Activated T-helper 2 cell treated with anti-CD3 and anti-CD28 coated beads, Interferon-gamma antibody, Interleukin-2, Interleukin-4, amounts not matched to agents 10 μg/mL and 5 μg/mL and 100 μg/mL, durations not matched to agents 14 hours and 24 hours and 36 hours (primary cell): ENCODE measurements at places on chromosomes 2 and 18. TPM values are rescaled to one million over a fixed set of nuclear protein-coding genes. Genes with fewer than 3 reads are reported as not detected.

GRCh38 chr2:199147216-199147615 lies 310.5 kb downstream of the SATB2 start:
- DNase-seq: no peak

- DNase-seq: no peak
Observed at GRCh38 chr2:224887141-224887540, 155.1 kb downstream of the DOCK10 start.

- no peak for DNase-seq
Observed at GRCh38 chr2:196617430-196617829, 22.1 kb upstream of the CCDC150 start.

DNA sequence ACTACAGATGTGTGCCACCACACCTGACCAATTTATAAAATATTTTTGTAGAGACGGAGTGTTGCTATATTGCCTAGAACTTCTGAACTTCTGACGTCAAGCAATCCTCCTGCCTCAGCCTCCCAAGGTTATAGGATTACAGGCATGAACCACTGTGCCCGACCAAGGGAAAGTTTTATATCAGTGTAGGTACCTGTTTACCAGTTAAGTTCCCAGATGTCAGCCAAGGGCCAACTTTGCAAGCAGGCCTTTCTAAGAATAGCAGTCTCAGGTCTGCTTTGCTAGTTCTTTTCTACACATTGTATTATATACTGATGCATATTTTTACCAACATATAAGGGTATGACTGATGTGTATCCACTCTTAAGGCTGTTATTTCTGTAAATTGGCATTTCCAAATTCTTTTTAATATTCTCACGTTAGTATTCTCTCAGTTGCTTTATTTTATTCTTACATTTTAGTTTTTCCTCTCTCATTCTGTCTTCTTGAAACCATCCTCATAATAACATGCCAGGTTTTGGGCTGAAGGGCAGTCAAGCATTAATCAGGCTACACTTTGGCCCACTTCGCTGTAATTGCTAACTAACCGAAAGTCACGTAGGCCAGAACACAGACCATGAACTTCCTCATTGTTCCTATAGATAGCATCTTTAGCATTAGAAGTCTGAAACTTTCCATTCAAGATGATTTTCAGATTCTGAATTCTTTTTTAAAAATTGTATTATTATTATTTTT lies 25.0 kb upstream of the CXXC1 start:
- no peak for DNase-seq

The STAM2 gene
- 14.3 and 15.9 TPM in 2 replicates for total RNA-seq

- no peak for DNase-seq
Observed at GRCh38 chr2:222598611-222599010, 57.3 kb downstream of the FARSB start.

GRCh38 chr2:575030-575726 lies 102.0 kb downstream of the TMEM18 start:
- no peak for DNase-seq

GRCh38 chr2:152050341-152050740 lies 48.5 kb downstream of the CACNB4 start:
- no peak for DNase-seq

The SP140 gene
- total RNA-seq: 316 and 317 TPM in 2 replicates

- no peak for DNase-seq
Observed at GRCh38 chr18:74370115-74370514, 54.5 kb downstream of the C18orf63 start.

- DNase-seq: peak; percentile 36
Observed at GRCh38 chr2:237154082-237154638, 68.5 kb downstream of the COPS8 start.

The FHL2 gene
- total RNA-seq: 5.3 and 5.6 TPM in 2 replicates

DNA sequence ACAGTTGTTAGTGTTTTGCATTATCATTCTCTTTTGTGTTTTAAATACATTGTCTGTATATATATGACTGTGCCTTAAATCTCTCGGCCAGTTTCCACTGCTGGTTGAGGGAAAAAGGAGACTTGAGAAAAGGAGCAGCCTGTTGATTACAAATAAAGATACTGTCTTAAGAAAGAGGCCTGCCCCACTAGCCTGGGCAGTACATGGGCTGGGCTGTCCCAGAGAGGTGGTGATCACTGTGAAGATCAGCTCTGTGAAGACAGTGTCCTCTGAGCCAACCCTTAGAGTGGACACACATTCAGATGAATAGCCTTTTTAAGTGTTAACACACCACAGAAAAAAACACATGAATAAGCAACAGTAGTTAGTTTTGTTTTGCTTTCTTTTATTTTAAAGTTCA lies 10.0 kb upstream of the OTX1 start:
- no peak for DNase-seq

The PCARE gene
- not detected in 2 replicates for total RNA-seq

The CNDP1 gene
- total RNA-seq: 0.09 TPM in 2 replicates

DNA sequence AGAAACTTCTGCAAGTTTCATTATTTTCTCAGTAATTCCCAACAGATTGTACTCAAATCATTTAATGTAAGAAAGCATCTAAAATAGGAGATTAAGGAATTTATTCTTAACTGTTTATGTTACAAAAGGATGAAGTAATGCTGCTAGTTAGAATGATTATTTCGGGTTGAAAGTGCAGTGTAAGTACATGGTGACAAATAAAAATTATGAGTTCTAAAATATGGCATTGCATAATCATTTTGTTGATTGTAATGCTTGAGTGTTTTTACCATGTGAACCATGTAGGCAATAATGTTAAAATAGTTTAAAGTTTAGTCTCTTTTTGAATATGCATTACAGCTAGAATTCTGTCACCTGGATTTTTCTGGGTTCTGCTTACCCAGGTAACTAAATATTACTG lies 149.0 kb upstream of the SP5 start:
- no peak for DNase-seq

GRCh38 chr18:22547807-22548561 lies 130.3 kb upstream of the CTAGE1 start:
- no peak for DNase-seq

The KIF1A gene
- total RNA-seq: 0.97 and 2.2 TPM in 2 replicates

The ANAPC1 gene
- total RNA-seq: 115 and 121 TPM in 2 replicates

DNA sequence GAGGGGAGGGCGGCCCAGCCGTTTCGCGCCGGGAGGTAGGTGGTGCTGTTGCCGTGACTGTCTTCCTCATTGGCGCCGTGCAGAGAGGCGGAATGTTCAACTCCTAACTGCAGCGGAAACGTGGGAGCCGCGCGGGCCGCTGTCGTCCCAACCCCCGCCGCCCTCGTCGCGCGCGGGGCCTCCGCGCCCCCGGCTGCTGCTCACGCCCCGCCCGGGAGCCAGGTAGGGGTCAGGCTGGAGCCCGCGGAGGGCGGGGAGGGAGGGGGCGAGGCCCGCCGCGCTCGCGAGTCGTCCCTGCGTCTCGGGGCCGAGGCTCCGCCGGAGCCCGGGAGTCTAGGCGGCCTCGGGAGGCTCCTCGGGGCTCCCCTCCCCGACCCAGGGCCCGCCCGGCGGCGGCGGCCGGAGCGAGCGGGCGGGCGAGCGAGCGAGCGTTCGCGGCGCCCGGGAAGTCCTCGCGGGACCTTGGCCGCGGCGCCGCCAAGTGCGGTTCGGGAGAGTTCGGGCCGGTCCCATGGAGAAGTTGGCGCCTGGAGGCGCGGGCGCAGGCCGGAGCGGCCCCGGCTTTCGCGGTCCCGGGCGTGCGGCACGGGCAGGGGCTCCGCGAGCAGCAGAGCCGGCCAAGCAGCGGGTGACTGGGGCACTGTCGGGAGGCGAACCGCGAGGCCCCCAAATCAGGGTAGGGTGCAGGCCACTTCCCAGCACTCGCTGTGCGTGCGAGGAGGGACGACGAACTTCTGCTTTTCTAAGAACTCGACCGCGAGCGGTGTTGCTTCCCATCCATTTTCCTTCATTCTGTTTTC lies at the start of gene MAP3K20:
Gene MAP3K20, plus strand, starts transcription at position 66 of the 800 bp plus-strand sequence. CDS start 15,186 bp downstream, outside the sequence.
- peak; percentile 44 for DNase-seq

The CD8B2 gene
- not detected in 2 replicates for total RNA-seq

The TMEM37 gene
- total RNA-seq: 0.14 TPM in 1 of 2 replicates, not detected in the other

The ATG4B gene
- 117 TPM in 2 replicates for total RNA-seq
